Naive thymus-derived CD4-positive, alpha-beta T cell (primary cell): ENCODE measurements at places on chromosomes 13 and 19.

GRCh38 chr13:29847501-29847983 is 2.9 kb downstream of the UBL3 start:
- DNase-seq: peak; percentile 23

DNA sequence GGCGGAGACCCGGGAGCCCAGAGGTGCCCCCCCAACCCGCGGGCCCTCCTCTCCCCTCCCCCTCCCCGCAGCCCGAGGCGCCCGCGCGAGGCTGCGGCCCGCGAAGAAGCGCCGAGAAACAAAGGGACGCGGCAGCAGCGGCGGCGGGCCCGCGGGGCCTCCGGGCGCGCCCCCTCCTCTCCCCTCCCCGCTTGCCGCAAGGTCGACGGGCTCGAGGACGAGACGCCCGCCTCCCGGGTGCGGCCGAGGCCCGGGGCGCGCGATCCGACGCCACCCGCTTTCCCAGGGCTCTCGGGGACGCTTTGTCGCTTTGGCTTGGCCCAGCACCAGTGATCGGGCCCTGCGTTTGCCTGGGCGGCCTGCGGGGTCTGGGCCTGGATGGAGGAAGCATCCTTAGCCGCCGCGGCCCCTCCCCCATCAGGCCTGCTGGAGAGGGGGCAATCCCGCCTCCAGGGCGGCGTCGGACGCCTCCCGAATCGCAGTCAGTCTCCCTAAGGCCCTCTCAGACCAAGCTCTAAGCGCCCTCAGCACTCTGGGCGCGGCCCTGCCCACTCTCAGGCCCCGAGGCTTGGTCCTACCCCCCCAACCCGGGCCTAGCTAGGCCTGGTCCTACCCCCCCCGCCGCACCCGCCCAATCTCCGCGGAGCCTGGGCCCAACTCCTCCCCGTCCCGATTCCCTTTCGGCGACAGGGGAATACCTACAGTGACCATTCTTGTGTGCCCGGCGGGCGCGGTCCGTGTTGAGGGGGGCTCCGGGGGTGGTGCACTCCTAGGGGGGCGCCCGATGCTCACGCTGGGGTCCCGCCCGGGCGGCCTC is 740 bp downstream of the ELAVL3 start:
- no peak for DNase-seq

GRCh38 chr19:12802267-12803106 is 618 bp downstream of the THSD8 start:
- no peak for DNase-seq

DNA sequence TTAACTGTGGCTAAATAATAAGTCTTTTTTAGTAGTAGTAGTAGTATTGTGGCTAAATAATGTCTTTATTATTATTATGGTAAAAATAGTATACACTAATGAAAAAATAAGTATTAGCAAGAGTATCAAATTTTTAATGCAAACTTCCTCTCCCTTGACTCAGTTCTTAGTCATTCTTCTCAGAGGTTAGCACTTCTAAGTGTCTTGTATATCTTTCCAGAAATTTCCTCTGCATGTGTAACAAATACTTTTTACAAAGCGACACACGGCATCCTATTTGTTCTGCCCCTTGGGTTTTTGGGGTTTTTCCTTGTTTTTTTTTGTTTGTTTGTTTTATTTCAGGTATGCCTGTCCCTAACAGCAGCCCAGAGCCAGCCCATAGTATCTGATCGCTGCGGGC is 20.9 kb downstream of the SIN3B start:
- DNase-seq: no peak

DNA sequence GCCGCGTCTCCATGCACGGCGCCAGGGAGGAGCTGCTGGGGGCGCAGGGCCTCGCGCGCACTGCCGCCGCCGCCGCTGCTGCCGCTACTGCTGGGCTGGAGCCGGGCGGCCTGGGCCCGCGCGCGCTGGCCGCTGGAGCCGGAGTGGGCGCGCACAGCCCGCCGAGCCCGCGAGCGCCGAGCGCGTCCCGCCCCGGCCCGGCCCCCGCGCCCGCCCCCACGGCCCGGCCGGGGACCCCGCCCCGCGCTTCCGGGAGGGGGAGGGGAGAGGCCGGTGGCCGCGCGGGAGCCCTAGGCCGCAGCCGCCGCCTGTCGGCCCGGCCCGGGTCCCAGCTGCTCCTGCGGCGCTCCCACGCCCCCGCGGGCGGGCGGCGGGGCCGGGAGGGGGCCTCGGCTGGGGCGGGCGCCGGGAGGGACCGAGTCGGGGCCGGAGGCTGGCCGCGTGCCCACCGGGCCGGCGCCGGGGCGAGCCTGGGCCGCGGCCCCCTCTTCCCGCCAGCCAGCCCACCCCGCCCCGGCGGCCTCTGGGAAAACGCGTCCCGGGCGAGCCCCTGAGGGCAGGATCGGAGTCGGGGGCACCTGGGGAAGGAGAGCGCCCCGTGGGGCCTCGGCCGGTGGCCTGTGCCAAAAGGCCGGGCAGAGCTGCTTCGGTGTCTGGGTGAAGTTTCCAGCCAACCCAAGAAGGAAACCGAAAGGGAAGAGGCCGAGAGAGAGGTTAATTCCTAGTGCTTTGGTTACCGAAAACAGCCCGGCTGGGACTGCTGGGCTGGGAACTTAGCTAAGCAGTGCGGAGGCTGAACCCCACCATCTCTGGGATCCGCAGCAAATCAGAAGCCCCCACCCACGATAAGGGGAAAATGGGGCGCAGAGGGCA is at the start of gene STK24:
Gene STK24, minus strand, starts transcription at position 145 of the 873 bp plus-strand sequence. CDS start 321 bp downstream, outside the sequence.
- DNase-seq: peak; percentile 87

GRCh38 chr13:110576736-110577476 is 15.4 kb upstream of the RAB20 start:
- DNase-seq: no peak

- no peak for DNase-seq
These were observed 16.8 kb downstream of the TM6SF2 start for GRCh38 chr19:19256072-19256969.

- no peak for DNase-seq
These were observed 3.3 kb upstream of the POSTN start for GRCh38 chr13:37601648-37602440.

DNA sequence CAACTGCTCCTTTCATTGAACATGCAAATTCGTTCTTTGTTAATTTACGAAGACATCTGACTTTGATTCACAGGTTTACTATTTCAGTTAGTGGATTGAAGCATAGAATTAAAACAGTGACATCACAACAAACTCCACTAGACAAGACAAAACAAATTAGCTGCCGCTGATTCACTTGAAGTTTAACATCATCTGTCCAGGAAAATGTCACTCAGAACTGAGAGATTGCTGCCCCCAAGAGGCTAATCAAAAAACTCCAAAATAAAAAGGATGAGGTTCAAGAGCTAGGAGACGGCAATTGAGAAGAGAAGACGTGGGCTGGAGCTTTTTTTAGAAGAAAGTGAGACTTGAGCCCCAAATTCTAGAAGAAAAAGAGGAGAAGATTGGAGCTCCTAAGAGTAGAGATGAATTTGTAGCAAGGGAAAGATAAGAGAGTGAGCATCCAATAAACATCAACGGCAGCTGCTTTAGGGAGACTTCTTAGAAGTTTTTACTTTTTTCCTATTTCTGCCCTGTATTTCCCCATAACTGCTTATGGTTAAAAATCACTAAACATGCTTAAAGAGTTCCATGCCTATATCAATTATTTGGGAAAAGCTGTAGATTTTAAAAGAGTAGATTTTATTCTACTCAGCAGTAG is 40.8 kb upstream of the TPP2 start:
- DNase-seq: peak; percentile 28

DNA sequence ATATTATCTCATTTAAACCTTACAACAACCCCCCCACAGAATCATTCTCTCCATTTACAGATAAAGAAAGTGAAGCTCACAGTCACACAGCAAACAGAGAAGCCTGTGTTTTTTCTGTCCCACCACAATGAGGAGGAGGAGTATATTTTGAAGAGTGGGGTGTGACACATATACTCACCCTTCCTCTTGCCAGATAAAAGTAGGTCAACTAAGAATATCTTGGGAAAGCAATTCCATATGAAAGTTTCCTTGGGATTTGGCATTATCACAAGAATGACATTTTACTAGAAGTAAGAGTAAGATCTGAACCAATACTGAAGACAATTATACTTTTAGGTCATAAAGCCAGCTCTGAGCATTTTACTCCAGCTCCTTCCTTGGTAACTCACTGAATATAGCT is 287.5 kb upstream of the HTR2A start:
- no peak for DNase-seq

GRCh38 chr13:33164331-33164730 is 121.2 kb downstream of the STARD13 start:
- DNase-seq: no peak

GRCh38 chr13:38830442-38831045 is 143.7 kb downstream of the FREM2 start:
- DNase-seq: no peak

DNA sequence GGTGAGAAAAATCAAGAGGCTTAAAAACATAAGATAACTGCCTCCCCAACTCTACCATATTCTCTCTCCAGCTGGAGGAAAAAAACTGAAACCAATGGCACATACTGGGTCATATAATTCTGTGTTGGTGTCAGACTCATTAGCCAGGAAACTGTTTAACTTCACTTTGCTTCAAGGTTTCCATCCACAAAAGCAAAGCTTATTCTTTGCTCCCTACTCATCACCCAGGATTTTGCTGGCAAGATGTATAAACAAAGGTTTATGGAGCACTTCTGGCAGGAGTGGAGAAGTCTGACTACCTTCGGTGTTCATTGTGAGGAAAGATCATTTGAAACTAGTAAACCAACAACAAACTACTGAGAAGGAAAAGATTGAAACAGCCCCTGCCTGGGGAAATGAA is 197.5 kb upstream of the SERP2 start:
- DNase-seq: no peak

GRCh38 chr13:78601874-78602560 is 1.3 kb downstream of the POU4F1 start:
- no peak for DNase-seq

GRCh38 chr19:41641879-41642485 is 15.1 kb upstream of the CEACAM4 start:
- DNase-seq: peak; percentile 49

GRCh38 chr19:1351381-1351851 is 32.3 kb upstream of the NDUFS7 start:
- no peak for DNase-seq

- no peak for DNase-seq
These were observed 11.6 kb upstream of the SLC39A3 start for GRCh38 chr19:2751438-2751830.

GRCh38 chr19:2546128-2547032 is 70.5 kb downstream of the GADD45B start:
- no peak for DNase-seq

GRCh38 chr13:49690133-49690994 is 922 bp downstream of the EBPL start:
- no peak for DNase-seq

GRCh38 chr13:113002206-113002912 is 33.3 kb downstream of the MCF2L start:
- DNase-seq: no peak

- DNase-seq: no peak
These were observed 32.7 kb upstream of the MICU2 start for GRCh38 chr13:21636656-21637055.
